ENCODE measurements at places on chromosomes 1 and 21. TPM values are rescaled to one million over a fixed set of nuclear protein-coding genes. Genes with fewer than 3 reads are reported as not detected.

DNA sequence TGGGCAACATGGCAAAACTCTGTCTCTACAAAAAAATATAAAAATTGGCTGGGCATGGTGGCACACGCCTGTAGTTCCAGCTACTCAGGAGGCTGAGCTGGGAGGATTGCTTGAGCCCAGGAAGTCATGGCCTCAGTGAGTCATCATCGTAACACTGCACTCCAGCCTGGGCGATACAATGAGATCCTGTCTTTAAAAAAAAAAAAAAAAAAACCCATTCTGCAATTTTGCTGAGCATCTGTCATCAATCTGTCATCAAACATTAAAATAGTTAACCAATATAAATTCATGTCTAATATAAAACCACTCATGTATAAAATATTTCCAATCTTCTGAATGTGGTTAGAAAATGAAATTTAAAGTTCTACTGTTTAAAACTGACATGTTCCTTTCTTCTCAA lies 56.9 kb downstream of the LPAR3 start:
- DNase-seq: no peak

- no peak for DNase-seq
Observed at GRCh38 chr1:169027607-169028320, 78.7 kb upstream of the ATP1B1 start.

- no peak for DNase-seq
Observed at GRCh38 chr1:14897997-14898645, 255.4 kb upstream of the TMEM51 start.

DNA sequence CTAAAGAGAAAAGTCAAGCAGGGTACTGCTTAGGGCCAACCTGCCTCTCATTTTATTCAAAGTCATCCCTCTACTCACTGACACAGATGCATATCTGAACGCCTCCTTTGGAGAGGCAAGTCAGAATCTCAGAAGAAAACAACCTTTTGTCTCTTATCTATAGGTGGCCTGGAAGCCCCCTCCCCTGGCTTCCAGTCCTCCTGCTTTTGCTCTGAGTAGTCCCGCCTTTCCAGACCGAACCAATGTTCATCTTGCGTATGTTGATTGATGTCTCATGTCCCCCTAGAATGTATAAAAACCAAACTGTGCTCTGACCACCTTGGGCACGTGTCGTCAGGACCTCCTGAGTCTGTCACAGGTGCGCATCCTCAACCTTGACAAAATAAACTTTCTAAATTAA lies 81.8 kb downstream of the WDR4 start:
- no peak for DNase-seq

DNA sequence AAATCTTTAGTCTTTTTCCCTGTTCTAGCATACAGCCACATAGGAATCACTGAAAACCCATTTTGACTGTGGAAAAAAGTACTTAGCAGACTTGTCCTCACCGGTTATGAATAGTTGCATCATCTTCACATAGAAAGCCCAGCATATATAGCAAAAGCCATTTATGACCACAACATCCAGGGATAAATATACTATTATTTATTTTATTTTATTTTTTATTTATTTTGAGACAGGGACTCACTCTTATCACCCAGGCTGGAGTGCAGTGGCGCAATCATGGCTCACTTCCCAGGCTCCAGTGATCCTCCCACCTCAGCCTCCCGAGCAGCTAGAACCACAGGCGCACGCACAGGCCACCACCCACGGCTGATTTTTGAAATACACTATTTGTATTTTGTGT lies 175.3 kb downstream of the GALNT2 start:
- no peak for DNase-seq

ASCL5 gene
- total RNA-seq: not detected

All from psoas muscle (tissue), 8 donors.